Stimulated activated CD4-positive, alpha-beta T cell treated with anti-CD3 and anti-CD28 coated beads, Interleukin-15, amount 100 ng/mL, for 1 hour (primary cell): ENCODE measurements at places on chromosomes 5 and 9.

- no peak for DNase-seq
Measured at GRCh38 chr5:126074538-126074937, 348.7 kb upstream of the GRAMD2B start.

DNA sequence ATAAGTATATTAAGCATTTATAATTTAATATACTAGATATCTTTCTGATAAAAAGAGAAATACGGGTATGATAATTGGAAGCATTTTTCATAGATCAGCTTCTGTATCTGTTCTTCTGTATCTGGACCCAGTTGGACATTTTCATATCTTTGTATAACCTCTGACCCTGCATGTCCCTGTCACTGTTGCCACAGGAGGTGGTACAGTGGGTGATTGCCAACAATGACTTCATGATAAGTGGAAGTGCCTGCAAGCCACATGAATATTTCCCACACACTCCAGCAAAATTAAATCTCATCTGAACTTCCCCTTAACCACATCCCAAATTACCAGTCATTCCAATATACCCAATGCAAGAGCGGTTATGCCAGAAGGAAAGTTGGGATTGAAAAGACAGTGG lies 376.4 kb downstream of the ARRDC3 start:
- DNase-seq = no peak

DNA sequence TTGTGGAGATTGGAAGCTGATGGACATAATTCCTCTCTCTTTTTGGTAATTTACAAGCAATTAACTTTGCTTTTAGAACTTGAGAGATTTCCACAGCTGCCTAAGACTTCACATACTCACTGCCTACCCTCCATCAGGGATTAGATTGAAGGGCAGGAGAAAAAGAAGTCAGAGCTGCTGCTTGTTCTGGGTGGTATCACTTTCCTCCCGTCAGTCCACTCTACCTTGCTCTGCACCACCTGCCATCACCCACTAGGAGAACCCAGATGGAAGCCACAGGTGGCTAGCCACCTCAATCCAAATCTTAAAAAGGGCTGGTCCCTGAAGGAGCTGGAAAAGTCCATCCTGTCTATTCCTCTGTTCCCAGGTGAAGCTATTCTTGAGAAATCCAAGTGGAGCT lies 10.5 kb downstream of the IRF1 start:
- no peak for DNase-seq

- DNase-seq = no peak
Measured at GRCh38 chr9:27340961-27341511, 44.1 kb upstream of the EQTN start.

GRCh38 chr9:15268317-15268716 lies 38.7 kb downstream of the TTC39B start:
- no peak for DNase-seq

DNA sequence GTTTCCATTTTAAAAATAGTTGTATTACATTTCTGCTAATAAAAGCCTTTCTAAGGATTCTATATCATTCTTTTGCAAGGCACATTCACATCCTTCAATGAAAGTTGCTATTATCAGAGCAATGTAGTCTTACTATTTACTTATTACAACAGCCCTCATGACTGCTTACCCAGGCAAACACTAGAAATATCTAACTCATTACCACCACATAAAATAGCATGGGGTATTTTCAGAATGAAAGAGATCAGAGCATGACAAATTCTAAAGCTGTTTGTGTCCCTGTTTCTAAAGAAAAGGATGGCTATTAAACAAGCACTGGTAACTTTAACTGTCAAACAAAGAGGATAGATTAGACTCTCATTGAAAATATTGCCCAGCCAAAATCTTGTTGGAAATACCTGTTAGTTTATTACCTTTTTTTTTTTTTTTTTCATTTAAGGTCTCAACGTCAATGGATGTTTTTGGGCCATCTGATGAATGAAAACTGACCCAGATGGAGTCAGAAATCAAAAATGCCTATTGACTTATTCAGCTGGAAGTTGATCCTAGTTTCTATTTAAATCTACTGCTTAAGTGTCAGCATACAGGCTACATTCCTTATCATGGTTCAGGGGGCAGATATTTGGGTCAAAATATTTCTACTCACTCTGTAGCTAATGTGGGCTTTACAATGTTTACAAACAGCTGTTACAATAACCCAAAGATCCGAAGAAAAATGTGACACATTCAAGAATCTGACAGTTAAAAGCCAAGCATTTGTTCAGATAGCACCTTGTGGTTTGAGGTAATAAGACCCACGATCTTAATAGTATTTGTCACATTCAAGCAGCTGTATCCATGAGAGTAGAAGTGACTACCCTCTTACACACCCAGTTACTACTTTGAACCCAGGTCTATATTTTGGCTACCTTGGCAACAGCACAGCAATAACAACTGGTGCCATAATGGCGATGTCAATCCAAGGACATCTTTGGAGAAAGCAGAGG lies 554.8 kb upstream of the MEF2C start:
- DNase-seq = no peak

DNA sequence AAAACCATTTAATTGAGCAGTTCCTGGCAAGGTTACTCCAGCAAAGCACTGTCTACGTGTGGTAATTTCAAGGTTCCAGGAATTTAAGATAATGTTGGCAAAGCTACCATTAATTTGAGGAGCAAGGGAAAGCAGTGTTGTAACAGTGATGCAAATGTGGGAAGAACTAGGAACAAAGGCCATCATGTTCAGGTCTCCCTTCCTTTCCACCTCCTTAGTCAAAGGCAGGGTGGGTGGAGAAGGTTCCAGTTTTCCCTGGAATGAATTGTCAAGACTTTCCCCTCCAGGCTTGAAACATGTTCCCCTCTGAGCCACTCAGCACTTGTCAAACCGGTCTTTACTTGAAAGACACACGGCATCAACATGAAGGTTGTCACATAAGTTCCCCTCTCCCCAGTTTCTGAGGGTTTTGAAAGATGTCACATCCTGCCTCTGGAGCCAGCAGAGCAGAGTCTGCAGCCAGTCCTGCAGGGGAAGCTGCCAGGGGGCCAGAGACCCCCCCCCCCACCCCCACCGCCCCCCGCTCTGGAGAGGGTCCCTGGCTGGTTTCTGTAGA lies 226.0 kb downstream of the GAS1 start:
- DNase-seq = no peak

DNA sequence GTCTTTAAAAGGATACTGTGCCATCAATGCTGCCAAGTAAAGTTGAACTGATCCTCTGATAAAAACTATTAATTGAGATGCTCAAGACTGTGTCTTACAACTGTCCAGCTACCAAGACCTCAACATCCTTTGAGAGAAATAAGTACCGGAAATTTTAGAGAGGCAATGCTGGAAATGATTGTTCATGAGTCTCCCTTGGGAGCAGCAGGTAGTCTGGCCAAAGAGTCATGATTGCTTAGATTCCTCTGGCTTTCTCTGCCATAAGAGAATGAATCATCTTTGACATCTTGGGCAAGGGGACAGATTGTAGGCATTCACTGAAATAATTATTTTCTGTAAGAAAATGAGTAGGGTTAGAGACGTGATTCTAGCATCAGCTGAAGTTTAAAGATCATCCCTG lies 466.6 kb upstream of the DAB2 start:
- no peak for DNase-seq

DNA sequence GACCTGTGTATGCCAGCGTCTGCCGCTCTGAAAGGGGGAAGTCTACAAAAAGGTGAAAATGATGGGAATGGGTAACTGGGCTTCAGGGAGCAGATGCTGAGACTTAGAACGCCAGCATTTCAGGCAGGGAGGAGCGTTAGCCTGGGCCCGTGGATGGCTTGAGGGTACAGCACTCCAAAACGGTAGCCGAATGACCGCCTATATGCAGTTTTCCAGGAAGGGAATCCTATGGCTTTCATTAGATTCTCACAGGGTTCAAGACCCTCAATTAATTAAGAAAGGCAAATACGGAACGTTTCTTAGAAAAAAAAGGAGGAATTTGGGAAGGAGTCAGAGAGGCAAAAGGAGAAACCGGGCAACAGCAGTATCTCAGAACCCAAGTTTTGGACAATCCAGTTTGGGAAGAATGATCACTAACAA lies 639 bp downstream of the AMACR start:
- DNase-seq = no peak

DNA sequence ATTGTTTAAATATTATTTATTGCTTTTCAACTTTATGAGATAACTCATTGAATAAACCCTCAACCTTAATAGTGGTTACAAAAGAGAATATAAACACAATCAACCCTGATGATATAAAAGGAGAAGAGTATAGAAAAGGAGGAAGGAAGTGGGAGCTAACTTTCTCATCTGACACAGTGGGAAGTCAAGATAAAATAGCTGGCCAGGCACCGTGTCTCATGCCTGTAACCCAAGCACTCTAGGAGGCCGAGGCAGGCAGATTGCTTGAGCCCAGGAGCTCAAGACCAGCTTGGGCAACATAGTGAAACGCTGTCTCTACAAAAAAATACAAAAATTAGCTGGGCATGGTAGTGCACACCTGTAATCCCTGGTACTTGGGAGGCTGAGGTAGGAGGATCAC lies 93.5 kb downstream of the PPP2R2B start:
- no peak for DNase-seq

GRCh38 chr5:133253070-133253469 lies 201.3 kb downstream of the HSPA4 start:
- DNase-seq = no peak

DNA sequence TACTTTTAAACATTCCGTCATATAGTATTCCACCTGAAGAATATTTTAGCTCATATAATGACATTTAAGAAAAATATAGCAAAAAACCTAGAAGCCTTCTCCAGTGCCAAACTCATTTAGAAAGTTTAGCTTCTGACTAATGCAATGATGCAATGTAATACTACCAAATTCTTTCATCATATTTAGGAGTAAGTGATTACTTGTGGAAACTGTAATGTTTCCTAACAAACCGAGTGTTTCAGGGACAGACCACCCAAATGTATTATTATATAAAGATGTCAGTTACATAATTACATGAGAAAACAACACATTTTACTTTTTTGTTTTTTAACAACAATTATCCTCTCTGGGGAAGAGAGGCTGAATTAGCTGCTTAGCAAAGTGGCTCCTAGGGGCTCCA lies 316.2 kb downstream of the ARL15 start:
- no peak for DNase-seq

GRCh38 chr5:33901156-33901555 lies 9.4 kb upstream of the ADAMTS12 start:
- DNase-seq = no peak

DNA sequence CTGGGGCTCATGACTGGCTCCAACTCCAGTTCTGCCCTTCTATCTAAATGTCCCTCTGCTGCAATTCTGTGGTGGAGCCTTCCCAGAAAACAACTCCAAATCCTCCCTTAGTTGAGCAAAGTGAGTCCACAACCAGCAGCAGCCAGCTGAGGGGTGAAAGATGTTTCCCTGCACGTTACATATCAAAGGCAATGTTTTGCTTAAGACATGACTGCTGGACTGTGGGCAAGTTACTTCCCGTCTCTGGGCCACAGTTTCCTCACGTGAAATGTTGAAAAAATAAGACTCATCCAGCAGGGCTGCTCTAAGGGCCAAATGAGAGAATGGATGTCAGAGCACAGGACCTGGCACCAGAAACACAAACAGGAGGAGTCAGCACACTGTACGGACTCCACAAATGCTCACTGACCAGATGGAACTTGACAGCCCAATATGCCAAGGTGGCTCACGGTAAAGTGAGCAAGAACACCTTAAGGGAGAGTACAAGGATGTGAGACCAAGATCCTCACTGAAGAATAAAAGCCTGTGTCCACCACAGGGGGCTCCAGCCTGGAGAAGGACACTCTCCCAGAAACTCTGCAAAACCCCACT lies 138.4 kb upstream of the ABCA1 start:
- no peak for DNase-seq

DNA sequence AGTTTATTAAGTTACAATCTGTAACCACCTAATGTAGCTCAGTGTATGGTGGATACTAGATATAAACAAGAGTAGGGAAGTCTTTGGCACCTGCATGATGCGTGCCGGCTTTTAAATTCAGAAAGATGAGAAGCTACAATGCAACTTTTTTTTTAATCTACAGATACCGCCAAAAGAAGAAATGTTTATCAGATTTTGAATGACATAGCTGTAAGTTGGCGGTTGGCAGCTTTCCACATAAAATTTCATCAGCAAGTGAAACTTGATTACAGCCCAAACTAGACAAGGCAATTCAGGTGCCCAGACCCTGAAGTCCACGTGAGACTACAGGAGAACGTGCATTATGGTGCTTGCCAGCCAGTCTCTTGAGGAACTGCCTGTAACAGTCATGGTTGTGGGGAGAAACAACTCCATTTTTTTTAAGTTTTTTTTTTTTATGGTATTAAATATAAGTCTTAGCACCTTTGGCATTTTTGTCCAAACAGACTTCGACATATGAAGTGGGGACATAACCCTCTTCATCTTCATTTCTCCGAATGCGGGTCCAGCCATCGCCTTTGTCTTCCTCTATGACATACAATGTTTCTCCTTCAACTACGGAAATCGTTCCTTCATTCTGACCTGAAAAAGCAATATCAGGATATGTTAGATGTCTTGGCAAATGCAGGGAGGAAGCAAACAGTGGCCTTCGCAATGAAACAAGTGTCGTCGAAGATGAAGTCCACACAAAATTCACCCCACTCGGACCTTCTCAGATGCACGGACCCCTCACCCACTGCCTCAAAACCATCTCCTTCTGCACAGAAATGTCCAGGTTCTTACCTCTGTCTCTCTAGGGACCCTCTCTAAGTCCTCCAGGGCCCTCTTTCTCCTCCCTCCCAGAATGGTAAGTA lies 60.4 kb downstream of the USP20 start:
- DNase-seq = no peak

- DNase-seq = no peak
Measured at GRCh38 chr9:18596920-18597319, 123.0 kb downstream of the ADAMTSL1 start.

DNA sequence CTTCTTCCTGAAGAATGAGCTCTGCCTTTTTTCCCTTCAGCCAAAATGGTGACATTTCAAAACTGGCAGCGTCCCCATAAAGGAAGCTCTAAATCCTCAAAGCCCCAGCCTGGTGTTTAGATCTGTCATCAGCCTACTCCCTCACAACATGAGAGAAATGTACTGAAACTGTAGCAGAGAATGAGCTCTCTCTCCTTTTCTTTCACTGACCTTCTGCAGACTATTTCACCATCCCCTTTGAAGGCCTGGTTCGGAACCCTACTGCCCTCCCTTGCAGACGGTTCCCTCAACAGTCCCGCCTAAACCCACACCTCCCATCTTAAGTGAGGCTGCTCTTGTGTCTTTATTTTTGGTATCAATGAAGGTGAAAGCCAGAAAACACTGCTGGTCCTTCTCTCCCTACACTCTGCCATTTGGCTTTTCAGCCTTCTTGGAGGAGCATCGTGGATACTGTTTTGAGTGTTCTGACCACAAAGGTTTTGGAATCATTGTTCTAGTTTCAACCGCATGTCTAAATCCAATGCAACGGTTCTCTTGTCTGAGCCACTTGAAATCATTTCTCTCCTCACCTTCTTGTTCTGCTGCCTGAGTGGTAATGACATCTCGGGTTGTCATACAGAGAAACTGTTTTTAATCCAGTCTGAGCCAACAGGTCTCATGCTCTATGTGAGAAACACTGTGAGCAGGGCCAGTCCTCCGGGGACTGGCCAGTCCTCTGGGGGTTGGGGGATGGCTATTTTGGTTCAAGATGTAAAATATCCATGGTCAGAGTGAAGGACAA lies 39.0 kb downstream of the ITK start:
- no peak for DNase-seq
